Tibial nerve (tissue), 4 donors: ENCODE measurements at places on chromosomes 4 and X.

- H3K36me3 ChIP-seq: no peaks in the 10 kb centered on the region
- no peaks in the 10 kb centered on the region for H3K27me3 ChIP-seq
- H3K4me3 ChIP-seq: no peak overlapping the region
- no peak overlapping the region for H3K27ac ChIP-seq
Measured at GRCh38 chr4:71201817-71202576, 136.8 kb upstream of the SLC4A4 start.

- H3K4me1 ChIP-seq: no peaks in the 10 kb centered on the region
- no peak for DNase-seq
- no peaks in the 10 kb centered on the region for H3K36me3 ChIP-seq
- no peak overlapping the region for H3K27ac ChIP-seq
Measured at GRCh38 chr4:168045354-168045753, 47.0 kb upstream of the ANXA10 start.

DNA sequence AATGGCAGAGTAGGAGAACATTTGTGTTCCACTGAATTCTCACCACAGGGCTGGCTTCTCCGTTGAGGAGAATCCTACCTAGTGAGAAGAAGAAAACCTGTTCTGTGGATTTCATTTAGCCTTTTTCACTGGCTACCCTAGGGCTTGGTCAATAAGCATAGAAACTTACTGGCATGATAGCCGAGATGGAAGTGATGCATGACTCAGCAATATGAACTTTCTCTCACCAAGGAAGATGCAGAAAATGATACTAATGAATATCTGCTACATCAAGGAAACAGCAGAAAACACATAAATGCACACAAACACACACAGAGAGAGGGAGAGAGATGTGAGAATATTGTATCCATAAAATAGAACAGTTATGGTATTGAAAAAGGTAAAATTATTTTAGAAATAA lies 216.3 kb downstream of the HHIP start:
- no peaks in the 10 kb centered on the region for H3K36me3 ChIP-seq
- H3K4me1 ChIP-seq: no peaks in the 10 kb centered on the region
- no peak overlapping the region for H3K27ac ChIP-seq

- no peaks in the 10 kb centered on the region for H3K27me3 ChIP-seq
- no peak overlapping the region for H3K4me3 ChIP-seq
- H3K4me1 ChIP-seq: no peaks in the 10 kb centered on the region
- no peak for DNase-seq
Measured at GRCh38 chr4:79851625-79852304, 221.3 kb downstream of the ANTXR2 start.

DNA sequence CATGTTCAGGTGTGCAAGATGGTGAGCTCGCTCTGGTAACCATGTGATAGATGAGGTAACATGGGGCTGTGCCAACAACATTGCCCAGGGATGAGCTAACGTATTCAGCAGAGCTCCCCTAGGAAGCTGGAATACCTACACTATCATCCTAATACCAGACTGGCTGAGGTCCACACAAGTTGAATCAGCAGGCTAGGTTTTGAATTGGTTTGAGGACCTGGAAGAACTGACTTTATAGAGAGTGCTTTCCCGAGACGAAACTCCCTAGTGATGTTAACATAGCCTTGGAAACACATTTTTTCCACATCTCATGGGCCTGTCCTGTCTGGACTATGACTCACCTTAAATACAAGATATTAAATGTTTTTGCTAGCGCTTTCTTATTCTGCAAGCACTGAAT lies 56.7 kb downstream of the IGFBP7 start:
- peaks cover 25% of the 10 kb centered on the region for H3K4me1 ChIP-seq
- H3K27ac ChIP-seq: peak overlapping the region; percentile 61
- H3K27me3 ChIP-seq: no peaks in the 10 kb centered on the region
- no peak overlapping the region for H3K4me3 ChIP-seq

GRCh38 chr4:20074450-20074849 lies 177.3 kb upstream of the SLIT2 start:
- no peak overlapping the region for H3K27ac ChIP-seq
- H3K4me3 ChIP-seq: no peak overlapping the region
- DNase-seq: no peak
- H3K27me3 ChIP-seq: no peaks in the 10 kb centered on the region
- H3K36me3 ChIP-seq: no peaks in the 10 kb centered on the region
